AG09319 (cell line): ENCODE measurements at places on chromosomes 3 and 15.
A peak's percentile ranks its signal among the peaks of the same experiment; 100 is the strongest.

DNA sequence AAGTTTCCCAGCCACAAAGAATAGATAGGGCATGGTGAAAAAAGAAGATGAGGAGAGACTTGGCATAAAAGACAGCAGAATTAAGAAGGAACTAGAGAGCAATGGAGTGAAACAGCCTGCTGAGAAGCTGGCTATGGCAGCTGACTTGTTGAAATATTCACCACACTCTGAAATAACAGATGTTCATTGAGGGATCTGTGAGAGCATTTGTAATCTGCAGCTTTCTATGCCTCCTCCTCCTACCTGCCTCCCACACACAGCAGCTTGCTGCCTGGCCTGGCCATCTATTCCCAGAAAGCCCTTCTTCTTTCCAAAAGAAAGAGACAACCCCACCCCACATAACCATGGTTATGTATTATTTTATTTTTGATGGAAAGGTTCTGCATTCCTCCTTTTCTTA is 303.9 kb downstream of the GAP43 start:
- DNase-seq = no peak

DNA sequence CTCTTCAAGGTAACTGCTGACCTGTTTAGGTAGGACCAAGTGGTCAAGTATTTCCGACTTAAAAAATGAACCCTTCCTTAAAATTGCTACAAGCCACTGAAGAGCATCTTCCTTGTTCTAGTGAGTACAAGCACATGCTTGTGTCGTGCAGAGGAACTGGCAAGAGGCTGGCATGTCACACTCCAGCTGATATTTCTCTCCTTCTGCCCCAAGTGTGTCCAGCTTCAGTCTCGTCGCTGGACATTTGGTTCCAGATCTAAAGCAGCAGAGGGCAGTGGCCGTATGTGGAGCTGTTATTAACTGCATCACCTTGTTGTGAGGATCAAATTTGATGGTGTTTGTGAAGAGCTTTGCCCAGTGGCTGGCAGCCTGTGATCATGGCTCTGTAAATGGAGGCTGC is 10.0 kb downstream of the RBP2 start:
- DNase-seq = no peak

DNA sequence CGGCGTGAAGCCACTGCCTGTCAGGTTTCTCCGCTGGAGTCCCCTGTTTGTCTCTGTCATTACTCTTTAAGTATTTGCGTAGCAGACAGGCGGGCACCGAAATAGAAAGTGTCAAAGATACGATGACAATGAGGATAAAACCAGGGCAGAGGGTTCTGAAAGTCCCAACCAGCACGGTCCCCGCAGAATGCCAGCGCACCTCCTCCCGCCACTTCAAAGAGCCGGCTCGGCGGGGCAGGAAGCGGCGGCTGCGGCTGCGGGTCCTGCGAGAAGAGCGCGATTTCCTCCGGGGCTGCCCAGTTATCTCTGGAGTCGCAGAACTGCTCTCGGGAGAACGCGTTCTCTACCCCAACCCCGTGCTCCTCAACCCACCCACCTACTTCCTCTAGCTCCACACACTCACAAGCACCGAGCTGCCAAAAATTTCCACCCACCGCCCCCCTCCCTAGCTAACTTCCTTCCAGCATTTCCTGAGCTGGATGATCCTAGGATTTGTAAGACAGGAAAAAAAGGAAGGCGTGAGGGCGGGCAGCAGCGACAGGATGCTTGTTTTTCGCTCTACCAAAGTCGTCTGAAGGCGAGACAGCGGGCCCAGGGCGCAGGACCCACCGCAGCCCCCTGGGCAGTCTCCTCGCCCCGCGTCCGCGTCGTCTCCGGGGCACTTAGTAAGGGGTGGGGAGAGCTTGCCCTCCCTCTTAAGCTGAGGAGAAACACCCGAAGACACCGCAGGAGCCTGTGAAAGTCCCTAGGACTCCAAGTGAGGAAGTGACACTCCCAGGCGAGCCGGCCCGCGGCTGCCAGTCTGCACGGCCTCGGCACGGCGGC is at the start of gene ARHGAP31:
TSS of gene ARHGAP31 (plus strand) at position 513 of the 825 bp plus-strand sequence. CDS start 522 bp downstream, outside the sequence.
- peak; percentile 40 for DNase-seq

DNA sequence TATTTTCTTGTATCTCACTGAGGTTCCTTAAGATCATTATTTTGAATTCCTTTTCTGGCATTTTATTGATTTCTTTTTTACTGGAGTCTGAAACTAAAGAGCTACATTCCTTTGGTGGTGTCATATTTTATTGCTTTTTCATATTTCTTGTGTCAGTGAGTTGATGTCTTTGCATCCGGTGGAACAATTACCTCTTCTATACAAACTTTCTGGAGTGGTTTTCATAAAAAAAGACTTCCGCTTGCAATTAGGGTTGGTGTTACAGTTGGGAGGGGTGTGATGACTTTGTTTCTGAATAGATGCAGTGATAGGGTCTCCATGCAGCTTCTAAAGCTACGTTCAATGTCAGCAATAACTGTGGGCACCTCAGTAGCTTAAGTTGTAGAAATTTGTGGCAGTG is 181.7 kb downstream of the LPP start:
- DNase-seq = no peak

GRCh38 chr3:4306091-4306490 is 2.9 kb downstream of the SETMAR start:
- DNase-seq = no peak

GRCh38 chr3:107798381-107798780 is 275.6 kb downstream of the BBX start:
- no peak for DNase-seq

DNA sequence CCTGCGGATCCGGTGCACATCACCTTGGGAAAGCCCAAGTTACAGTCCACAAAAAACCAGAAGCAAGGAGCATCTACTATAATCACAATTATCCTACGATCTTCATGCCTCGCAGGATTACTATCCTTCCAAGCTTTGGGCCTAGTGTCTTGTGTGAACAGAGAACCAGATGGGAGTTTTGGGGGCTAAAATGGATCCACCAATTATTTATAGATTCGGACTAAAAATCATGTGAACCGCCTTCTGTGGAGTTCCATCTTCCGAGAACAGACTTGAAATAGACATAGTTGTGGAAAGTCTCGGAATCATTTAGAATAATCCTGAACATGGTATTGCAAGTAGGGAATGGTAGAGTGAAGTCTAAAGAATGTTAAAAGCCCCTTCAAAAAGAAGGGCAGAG is 70.1 kb downstream of the EIF4E3 start:
- DNase-seq = no peak

DNA sequence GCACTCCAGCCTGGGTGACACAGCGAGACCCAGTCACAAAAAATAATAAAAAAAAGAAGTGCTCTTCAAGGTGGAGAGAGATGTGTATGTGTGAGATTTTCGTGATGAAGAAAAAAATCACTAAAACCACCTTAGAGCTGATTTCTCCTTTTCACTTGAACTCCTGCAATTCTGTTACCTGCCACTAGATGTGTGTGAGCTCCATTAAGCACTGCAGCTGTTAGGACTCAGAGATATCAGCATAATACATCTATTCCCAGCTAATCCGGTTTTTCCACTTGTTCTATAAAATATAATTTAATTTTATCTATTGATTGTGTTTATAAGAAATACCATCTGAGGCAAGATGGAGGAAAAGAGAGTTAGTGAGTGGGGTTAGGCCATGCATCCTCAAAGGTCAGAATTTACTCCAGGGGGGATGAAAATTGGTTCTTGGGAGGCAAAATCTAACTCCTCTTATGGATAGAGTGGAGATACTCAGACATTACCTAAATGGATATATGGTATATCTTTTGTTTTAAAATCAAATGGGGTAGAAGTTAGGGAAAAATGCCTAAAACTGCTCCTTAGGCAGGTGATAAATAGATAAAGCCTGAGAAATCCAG is 152.7 kb downstream of the IL20RB start:
- no peak for DNase-seq

GRCh38 chr3:128973988-128974564 is 19.8 kb downstream of the CFAP92 start:
- DNase-seq = no peak

DNA sequence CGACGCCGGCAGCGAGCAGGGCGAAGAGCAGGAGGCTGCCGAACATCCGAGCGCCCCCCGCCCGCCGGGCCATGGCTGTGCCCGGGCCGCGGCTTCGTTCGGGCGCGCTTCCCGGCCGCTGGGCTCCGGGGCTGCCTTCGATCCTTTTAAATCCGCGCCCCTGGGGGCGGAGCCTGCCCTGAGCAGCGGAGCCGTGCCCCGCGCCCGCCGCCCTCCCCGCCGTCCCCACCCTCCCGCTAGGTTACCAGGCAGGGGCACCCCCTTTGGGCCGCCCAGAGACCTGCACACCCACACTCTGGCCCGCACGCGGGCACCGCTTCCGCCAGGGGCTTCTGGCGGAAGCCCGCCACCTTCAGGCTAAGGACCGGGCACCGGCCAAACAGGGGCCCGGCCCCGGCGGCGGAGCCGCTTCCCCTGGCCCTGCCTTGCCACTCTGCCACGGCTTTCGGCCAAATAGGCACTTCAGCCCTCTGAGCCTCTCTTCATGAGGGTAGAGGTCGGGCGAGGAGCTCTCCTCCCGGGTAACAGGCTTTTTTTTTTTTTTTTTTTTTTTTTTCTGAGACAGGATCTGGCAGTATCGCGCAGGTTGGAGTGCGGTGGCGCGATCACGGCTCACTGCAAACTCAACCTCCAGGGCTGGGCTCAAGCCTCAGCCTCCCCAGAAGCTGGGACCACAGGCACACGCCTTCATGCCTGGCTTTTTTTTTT is at the start of gene NMB:
TSS of gene NMB (minus strand) at position 120 of the 708 bp plus-strand sequence. CDS start at position 73, 47 bp downstream.
- peak; percentile 39 for DNase-seq

DNA sequence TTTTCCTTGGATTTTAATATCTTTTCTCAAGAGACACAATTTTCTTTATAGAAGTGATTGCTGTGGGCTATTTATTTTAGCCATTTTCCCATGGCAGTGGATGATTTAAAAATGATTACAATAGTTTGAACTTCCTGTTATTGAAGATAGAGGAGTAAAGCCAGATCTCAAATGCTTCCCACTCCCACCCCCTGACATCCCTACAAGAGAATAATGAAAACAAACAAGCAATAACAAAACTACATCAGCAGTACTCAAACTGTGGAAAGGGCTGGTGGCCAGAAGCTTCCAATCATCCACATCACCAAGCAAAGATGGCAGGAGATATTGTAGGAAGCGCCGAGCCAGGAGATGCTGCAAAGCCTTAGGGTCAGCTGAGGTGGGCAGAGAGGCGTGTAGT is 831.1 kb upstream of the NR2F2 start:
- no peak for DNase-seq

- DNase-seq = no peak
Measured at GRCh38 chr15:30997270-30997669, 5.8 kb upstream of the MTMR10 start.
